ENCODE measurements at places on chromosomes 1 and 21.

- DNase-seq = no peak
These were observed 90.7 kb downstream of the ZNF281 start for GRCh38 chr1:200319148-200319547.

- DNase-seq = no peak
These were observed 39.8 kb downstream of the FOXD2 start for GRCh38 chr1:47477595-47478080.

GRCh38 chr1:16242556-16243214 is 5.7 kb upstream of the CPLANE2 start:
- DNase-seq = no peak

- no peak for DNase-seq
These were observed 57.8 kb downstream of the PGBD5 start for GRCh38 chr1:230368363-230368762.

DNA sequence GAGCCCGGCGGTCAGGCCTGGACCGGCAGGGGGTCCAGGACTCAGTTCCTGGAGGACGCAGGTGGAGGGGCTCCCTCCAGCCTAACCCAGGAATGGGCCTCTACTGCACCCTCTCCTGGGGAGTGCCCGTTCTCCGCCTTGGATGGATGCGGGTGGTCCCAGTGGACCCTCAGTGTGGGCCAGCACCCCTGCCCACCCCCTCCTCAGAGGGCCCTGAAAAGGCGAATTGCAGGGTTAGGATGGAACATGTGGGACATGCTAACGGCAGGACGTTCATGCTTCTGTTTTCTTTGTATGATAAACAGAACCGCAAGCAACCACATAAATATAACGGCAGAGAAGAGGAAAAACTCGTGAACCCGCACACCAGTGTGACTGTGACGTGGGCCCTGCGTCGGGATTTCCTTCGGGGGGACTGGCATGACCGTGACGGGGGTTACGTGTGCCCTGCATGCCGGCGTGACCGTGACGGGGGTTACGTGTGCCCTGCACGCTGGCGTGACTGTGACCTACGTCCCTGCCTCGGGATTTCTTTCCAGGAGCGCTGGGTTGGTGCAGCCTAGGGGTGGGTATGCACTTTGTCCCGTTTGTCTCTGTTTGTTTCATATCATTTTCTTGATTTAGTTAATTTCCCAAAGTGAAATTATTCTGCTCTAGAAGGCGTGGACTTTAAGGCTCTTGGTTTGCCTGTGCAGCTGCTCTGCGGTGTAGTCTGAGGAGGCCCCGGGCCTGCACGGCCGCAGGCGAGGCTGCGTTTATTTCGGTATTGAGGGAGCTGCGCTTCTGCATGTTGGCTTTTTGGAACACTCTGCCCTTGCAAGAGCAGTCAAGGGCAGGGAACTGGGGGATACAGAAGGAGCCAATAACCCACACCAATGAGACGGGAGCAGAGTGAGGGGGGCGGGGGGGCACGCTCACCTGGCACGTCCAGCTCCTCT is 3.1 kb downstream of the FTCD start:
- DNase-seq = no peak

DNA sequence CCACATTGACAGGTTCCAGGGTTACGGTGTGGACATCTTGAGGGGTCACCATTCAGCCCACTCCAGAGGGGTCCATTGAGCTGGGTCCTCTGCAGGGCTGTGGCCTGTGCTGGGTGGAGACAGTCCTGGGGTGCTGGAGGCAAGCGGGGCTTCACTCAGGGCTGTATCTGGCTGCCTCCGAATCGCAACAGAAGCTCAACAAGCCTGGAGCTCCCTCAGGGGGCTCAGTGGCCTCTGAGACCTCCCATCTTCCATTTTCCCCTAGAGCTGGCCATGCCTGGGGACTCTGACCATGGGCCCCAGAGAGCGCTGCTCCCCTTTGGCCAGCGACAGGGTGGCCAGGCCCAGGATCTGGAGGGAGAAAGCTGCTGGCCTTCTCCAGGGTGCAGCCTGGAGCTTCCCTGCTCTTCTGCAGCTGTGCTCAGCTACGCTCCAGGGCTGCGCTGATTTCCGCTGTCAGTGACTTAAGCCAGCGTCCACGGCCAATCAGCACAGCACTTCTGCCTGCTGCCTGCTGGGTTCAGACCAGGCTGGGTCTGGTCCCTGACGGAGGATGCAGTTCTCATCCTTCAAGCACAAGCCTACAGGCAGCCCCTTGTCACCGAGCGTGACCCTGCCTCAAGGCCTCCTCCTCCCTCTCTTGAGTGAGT is 45.0 kb upstream of the ADARB1 start:
- DNase-seq = peak; percentile 42

DNA sequence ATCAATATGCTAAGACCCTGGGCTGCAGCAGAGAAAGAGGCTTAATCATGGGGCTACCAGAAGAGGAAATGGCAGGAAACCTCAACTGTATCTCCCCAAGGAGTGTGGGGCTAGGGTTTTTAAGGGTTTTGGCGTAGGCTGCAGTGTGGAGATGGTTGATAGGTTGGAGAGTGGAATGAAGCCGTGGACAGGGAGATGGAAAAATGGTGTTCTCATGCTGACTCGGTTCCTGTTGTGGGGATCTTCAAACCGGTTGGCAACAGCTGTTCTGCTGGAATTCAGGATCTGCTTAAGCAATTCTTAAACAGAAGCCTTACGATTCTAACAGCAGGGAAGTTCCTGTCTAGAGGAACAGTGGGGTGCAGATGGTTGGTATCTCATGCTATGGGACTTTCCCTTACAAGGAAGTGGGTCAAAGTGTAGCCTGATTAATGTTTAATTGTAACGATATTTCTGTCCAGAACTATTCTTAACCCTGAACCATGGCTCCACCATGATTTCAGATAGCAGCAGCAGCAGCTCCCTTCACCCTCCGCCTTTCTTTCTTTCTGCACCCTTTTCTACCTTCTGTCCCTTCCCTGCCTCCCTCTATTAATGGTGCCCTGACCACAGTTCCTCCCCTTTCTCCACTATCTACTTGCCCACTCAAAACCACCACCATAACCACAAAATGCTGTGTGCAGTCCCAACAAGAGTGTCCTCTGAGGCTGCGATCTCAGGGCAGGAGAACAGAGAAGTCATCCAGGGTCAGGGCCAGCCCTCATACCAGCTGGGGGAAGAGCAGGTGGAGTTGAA is 30.8 kb downstream of the RSPH1 start:
- DNase-seq = peak; percentile 28

All from fibroblast of pulmonary artery (primary cell).